ENCODE measurements at places on chromosomes 3 and 15.

DNA sequence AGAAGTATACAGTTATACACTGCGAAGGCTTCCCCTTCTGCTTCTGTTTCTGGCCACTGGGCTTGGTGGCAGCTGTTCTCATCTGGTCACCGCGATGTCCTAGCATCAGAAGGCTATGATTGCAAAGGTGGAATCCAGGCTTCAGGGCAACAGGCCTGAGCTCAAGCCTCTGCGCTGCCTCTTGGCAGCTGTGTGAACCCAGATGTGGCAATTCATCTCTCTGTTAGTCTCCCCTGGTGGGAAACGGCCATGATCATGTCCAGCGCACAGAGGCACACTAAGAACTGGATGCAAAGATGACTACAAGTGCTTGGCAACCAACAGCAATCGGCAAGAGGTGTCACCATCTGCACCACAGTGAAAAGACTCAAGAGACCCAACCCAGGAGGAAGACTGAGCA is 78.9 kb downstream of the PCSK6 start:
- no peak for DNase-seq

DNA sequence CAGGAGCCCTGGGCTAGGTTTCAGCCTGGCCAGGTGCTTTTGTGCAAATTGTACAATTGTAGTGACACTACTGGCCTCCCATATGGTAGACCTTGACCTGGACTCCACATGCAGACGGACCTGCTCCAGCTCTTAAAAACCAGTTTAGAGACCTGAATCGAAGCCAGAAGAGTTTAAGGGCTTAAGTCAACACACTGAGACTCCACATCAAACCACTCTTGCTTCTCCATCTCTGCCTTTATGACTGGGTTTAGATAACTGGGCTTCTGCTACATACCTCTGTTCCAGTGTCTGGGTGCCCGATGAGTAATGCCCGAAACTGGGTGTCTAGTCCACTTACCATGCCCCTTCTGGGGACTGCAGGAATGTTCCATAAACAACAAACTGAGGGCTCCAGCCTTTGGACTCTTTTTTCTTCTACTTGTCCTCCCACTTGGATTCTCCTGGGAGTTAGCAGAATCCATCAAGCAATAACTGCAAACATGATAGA is 32.8 kb downstream of the TMEM212 start:
- no peak for DNase-seq

DNA sequence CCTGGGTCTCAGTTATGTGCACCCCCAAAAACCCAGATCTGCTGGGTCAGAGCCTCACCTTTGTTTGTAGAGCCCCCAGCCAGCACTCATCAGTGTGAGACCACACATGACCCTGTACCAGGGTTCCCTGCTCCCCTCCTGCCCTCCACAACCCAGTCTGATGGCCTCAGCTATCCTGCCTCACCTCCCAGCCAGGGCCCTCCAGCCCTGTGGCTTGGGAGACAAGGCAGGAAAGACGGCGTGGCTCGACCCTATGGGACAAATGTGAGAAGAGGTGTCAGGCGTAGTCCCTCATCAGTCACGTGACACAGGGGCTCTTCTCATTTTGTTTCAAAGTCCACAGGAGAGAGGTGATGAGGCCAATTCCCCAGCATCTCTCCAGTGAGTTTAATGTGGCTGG is 28.3 kb upstream of the PRR23E start:
- no peak for DNase-seq

GRCh38 chr15:101024706-101025500 is 105.7 kb downstream of the LRRK1 start:
- DNase-seq = no peak

DNA sequence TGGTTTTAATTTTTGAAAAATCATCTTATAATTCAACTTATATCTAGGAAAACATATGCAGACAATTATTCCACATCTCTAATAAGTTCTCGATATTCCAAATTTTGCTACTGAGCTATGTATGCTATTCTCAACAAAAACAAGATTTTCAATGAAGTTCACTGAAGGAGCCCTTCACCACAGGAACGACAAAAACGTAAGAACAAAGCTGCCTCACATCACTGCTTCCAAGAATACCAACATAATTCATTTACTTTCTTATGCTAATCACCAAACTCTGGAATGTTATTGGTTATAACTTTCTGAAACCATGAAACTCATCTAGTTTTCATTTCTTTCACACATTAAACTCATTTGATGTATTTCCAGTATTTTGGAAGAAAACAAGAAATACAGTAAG is 49.7 kb downstream of the GNB4 start:
- DNase-seq = no peak

GRCh38 chr3:54563501-54564200 is 364.2 kb downstream of the LRTM1 start:
- DNase-seq = no peak

- DNase-seq = no peak
Observed at GRCh38 chr3:10334042-10334441, 13.1 kb upstream of the SEC13 start.

DNA sequence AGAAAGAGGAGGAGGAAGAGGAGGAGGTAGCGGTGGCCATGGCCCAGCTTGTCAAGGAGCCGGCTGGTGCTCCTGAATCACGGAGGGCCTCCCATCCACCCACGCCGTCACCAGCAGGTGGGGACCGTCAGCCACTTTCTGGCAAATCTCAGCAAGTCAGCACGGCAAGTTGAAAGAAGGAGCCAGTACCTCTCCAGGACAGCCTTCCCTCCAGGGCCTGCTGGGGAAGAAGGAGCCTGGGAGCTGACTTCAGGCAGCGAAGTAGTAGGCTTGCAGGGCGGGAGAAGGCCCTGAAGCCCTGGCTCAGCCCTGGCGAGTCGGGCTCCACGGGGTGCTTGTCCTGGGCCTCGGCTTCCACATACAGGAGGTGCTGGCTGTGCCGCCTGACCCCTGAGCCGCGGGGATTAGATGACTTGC is 99.2 kb upstream of the TRPM1 start:
- DNase-seq = no peak

DNA sequence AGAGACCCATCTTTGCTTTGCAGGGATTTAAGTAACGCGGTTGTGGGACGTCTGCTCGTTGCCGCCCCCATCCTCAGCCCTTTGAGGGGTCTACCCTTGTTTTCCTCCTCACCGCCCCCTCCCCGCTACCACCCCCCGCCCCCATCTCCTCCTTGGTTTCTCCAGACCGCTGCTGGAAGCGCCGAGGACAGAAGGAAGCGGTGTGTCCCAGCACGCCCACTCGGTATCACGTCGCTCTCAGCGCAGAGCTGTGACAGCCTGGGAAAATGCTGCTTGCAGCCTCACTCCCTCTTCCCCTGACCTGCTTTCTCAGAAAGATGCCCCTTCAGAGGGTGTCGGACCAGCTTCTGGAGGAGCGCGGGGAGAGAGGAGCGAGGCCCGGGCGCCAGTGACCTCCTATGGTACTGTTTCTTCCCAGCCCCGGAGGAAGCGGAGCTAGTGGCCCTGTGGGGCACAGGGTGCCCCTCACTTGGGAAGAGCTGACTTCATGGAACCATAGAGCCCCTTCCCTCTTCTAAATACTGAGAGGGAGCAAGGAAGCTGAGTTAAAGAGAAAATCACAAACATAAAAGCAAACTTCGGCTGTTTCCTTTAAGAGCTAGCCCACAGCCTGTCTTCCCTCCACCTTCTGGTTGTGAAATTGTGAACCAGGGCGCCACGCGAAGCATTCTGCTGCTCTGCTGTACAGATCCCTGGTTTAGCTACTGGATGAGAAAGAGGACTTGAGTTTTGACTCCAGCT is 698 bp downstream of the IL1RAP start:
- peak; percentile 44 for DNase-seq

- DNase-seq = peak; percentile 60
Observed at GRCh38 chr15:89760303-89761008, 9.4 kb upstream of the MESP1 start.

DNA sequence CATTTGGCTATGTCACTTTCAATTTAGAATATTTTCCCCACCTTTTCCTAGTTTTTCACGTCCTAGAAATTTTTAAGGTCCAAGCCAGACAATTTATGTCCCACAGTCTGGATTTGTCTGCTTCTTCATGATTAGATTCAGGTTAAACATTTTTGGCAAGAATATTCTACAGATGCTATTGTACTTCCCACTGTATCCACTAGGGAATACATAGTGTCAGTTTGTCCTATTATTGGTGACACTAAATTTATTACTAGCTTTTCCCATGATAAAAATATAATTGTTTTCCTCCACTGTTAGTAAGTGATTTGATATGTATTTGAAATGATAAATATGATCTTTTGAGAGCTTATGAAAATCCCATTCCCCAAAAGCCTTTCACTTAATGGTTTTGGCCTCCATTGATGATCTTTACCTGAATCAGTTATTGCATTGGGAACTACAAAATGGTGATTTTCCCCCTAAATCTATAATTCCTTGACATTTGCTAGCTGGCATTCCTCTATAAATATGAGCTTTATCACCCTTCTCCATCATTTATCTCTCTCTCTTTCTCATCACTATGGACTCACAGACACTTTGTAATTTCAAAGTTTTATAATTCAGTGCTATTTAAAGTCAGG is 8.3 kb downstream of the ARL14 start:
- no peak for DNase-seq

DNA sequence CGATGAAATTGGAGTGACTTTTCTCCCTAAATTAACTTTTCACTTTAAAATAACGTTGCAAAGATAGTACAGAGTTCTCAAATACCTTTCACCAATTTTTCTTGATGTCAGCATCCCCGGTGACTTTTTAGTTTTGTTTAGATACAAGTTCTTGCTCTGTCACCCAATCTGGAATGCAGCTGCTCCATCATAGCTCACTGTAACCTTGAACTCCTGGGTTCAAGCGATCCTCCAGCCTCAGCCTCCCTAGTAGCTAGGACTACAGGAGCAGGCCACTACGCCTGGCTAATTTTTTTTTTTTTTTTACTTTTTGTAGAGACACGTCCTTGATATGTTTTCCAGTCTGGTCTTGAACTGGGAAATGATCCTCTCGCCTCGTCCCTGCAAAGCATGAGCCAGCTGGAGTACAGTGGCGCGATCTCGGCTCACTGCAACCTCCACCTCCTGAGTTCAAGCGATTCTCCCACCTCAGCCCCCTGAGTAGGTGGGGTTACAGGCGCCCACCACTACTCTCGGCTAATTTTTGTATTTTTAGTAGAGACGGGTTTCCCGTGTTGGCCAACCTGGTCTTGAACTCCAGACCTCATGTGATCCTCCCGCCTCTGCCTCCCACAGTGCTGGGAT is 747 bp downstream of the NSUN3 start:
- DNase-seq = no peak

DNA sequence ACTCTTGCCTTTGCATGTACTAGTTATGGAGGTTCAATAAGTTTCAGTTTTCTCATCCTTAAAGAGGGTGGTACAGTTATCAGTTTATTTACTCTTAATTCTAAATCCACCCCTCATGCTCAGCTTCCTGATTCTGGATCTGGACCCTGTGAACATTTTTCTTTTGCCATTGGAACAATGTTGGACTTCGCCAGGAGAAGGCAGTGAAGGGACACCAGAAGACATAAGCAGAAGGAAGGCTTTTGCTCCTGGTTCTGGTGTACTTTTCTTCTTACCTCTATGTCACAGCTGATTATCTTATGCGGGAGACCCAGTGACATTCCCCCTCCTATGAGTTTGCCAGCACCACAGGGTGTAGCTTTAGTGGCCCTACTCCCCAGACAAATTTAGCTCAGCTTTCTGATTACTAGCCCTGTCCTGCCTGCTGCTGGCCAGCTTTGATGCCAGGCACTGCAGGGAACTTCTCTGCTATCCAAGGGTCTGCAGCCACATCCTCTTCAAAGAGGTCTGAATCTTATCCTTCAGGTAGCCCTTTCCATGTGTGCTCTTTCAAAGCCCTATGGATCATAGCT is 466.3 kb upstream of the EPHA3 start:
- DNase-seq = no peak

DNA sequence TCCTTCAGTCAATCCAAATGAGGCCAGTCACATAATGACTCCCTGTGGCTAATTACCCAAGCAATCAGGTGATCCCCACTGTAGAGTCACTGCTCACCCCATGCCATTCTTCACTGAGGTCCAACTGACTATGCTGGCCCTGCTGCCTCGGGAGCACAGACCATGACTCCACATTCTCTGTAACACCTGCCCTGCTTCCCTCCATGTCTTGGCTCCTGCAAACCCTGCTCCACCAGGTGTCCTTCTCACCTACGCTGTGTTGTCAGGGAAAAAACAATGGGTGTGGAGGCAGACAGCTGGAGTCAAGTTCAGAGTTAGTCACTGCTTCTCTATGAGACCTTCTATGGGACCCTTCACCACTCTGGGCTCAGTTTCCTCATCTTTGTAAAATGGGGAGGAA is 6.1 kb upstream of the SFMBT1 start:
- DNase-seq = no peak

DNA sequence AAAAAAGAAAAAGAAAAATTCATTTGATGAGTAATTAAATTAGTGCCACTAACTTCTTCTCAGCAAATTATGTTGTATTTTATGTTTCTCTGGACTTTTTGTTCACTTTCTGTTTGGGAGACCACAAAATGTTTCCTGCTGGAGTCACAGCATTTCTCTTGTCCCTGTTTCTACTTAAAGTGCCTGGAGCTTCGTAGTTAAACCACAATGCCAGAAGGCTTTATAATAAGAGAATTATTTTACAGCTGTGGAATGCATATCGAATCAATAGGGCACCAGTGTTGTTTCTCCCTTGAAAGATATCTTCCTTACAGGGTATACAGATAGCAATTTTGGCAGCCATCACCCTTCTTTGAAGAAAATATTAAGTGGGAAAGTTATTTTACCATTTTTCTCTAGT is 3.2 kb downstream of the DTWD1 start:
- DNase-seq = no peak

DNA sequence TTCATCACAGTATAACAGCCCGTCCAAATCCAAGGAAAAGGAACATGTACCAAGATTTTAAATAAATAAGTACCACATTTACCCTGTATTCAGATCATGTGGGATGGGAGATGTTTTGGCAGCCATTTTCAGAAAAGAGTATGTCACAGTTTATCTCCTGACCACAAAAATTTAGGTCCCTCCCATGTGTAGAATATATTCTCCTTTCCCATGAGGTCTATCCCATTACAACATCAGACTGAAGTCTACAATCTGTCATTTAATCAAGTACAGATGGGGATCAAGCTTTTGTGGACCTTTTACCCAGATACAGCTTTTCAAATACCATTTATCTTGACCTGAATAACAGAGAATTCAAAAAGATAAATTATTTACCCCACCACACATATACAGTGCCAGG is 444.5 kb downstream of the PLOD2 start:
- DNase-seq = no peak

- DNase-seq = no peak
Observed at GRCh38 chr15:65182538-65182937, 2.6 kb downstream of the CLPX start.

- no peak for DNase-seq
Observed at GRCh38 chr3:43175541-43175940, 69.7 kb upstream of the POMGNT2 start.

- DNase-seq = peak; percentile 34
Observed at GRCh38 chr3:120435621-120436020, 15.2 kb downstream of the FSTL1 start.

Measured in Caki2 (cell line).